Naive thymus-derived CD4-positive, alpha-beta T cell (primary cell): ENCODE measurements at places on chromosomes 2 and 18. TPM values are rescaled to one million over a fixed set of nuclear protein-coding genes. Genes with fewer than 3 reads are reported as not detected.

DNA sequence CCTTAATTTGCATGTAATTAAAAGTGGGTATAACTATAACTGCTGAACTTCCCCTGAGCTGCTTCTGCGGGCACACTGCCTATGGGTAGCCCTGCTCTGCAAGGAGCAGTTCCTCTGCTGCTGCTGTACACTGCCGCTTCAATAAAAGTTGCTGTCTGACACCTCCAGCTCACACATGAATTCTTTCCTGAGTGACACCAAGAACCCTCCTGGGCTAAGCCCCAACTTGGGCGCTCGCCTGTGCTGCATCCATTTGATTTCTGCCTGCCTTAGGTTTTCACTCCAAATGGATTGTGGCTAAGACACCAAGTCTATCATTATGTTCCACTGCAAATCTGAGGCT, 215.7 kb downstream of the ANAPC1 start:
- no peak for DNase-seq

DNA sequence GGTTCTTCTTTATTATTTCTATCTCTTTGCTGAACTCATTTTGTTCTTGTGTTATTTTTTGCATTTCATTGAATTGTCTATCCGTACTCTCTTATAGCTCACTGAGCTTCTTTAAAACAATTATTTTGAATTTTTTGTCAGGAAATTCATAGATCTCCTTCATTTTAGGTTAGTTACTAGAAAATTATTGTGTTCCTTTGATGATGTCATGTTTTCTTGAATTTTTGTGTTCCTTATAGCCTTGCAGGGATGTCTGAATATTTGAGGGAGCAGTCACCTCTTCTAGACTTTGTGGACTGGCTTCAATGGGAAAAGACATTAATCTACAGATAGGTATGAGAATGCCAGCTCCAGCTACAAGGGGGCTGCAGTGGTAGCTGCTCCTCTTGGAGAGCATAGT, 20.7 kb upstream of the OSBPL6 start:
- no peak for DNase-seq

GRCh38 chr2:72457801-72458516, 310.3 kb upstream of the CYP26B1 start:
- DNase-seq, result no peak

GRCh38 chr2:177587371-177587770, 194.8 kb downstream of the AGPS start:
- no peak for DNase-seq

The DNAH6 gene
- 1.7 TPM for polyA plus RNA-seq

DNA sequence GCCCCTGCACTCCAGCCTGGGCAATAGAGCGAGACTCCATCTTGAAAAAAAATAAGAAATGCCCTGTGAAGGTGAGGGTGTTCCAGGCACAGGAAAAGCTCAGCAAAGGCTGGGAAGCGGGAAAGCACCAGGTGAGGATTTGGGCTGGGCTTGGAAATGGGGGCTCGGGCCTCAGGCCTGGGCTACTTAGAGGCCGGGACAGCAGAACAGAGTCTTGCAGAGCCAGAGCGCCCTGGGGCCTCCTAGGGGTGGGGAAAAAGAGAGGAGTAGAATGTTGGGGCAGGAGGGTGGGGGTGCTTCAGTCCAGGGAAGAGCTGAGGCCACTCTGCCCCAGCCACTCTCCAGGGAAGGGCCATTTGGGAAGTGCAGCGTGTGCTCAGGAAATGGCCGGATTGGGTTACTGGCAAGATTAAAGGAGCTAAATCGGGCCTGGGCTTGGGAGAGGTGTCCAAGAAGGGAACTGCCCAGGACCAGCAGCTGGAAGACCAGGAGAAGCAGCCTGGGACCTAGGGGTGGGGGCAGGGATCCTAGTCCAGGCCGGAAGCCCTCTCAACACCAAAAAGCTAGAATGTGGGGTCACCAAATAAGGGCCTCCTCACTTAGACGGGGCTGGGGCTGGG, 13.8 kb upstream of the DES start:
- DNase-seq, result no peak

DNA sequence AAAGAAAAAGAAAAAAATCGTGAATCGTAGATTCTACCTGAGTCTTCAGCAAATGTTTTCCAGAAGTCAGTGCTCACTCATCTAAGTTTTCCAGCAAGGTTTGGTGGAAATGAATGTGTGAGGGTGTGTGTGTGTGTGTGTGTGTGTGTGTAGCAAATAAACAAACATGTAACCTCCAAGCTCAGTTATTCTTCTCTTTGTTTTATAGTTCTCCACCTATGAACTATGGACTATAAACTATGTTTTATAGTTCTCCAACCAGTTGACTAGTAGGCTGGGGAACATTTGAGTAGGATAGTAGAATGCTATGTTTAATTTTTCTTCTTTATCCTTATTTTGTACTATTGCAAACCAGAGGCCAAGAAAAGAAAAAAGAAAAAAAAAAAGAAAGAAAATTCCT, 44.6 kb upstream of the SERPINE2 start:
- DNase-seq, result no peak

The SERPINB13 gene
- polyA plus RNA-seq, result not detected

- DNase-seq, result no peak
Measured at GRCh38 chr2:174054926-174055325, 89.8 kb upstream of the SP3 start.

The RGPD3 gene
- polyA plus RNA-seq, result not detected

The DCDC2C gene
- polyA plus RNA-seq, result not detected

- DNase-seq, result no peak
Measured at GRCh38 chr18:80042785-80043184, 8.6 kb downstream of the RBFA start.

DNA sequence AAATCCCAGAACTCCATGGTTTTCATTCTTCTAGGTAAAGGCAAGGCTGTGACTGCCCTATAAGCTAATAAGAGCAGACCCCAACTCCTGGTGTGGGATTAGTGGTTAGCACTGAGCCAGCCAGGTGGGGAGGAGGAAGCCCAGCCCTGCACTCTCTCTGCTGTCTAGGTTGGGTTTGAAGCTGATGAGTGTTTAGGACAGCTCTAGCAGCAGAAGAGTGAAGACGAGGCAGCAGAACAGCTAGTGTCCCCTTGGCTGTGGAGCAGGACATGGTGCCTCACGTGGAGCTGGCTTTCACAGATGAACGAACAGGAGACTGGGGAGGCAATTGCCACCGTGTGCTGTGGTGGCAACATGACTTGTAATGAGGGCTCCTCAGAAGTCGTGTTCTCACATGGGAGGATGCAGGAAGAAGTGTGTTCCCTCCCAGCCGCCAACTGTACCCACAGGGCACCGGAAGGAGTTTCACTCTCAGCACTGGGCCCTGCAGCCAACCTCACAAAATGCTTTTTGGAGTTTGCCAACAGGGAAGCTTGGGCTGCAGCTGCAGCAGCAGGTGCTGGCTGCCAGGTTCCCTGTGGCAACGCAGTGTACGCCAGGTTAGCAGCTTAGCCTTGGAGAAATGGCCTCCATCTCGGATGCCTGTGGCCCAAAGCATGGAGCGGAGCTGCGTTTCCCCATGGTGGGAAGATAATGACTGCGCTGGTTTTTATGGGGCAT, 328.2 kb downstream of the SETBP1 start:
- no peak for DNase-seq

- DNase-seq, result no peak
Measured at GRCh38 chr18:37470986-37471385, 94.6 kb downstream of the CELF4 start.

DNA sequence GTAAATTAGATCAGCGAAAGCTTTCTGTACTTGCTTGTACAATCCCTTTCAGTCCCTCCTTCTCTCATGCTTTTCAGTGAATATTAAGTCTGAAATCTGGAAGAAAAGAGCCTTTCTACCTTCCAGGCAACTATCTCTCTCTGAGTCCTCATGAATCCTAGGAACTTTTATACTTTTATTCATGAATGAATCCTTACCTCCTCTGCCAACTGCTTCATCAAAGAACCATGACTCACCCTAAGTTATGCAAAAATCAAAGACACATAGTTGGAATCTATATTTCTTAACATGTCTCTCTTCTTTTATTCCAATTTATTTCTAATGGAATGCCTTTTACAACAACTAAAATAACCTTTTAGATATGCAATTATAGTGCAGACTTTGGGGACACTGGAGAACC, 394.2 kb downstream of the CLIP4 start:
- DNase-seq, result no peak

DNA sequence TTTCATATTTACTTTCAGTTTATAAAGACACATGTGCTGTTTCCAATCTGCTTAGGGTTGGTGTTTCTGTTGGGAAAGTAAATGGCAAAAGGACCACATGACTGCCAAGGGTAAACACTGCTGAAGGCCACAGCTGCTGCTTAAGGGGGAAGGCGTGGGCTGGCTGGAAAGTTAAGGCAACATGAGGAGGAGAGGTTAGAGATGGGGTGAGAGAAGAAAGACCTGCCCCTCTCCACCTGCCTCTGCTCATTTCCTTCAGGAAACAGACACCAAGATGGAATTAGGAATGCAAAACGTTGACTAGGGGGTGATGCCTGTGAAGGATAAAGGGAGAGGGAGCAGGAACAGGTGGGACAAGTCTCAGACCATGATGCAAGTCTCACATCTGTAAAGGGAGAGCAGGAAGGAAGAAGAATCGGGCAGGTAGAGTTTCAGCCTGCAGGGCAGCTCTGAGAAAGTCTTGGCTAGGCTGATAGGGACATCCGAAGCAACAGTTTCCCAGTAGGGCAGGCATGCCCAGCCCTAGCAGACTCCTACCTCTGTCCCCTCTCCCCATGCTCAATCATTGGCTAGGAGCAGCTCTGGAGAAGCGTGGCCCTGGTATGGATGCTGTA, 86.0 kb downstream of the CDC42EP3 start:
- no peak for DNase-seq

DNA sequence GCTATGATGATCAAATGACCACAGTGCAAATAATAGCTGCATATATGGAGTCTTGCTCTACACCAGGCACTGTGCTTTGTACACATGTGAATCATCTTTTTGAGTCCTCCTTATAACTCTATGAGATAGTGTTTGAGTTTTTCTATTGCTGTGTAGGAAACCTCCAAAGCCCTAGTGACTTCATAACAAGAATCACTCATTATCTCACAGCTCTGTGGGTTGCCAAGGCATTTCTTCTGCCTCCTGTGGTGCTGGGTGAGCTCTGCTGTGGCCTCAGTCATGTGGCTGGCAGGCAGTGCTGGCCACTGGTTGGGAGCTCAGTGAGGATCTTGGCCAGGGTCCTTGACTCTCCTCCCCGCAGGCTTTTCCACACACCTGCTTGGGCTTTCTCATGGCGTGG, 153.4 kb downstream of the CAPN13 start:
- no peak for DNase-seq

DNA sequence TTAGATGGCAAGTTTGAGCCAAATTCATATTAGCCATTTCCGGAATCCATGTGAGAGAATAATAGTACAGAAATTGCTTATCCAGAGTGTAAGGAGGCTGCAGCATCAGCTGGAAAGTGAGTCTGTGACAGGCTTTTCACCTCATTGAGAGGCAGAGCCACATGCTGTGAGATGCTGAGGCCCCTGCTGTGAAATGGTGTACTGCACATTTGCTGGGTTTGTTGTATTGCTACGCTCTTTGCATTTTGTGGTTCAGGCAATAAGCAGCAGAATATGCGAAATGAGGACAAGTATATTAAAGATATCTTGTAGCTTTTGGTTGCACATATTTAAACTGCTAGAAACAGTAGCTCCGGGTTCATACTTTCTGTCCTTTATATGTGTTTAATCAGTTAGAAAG, 37.0 kb downstream of the NABP1 start:
- no peak for DNase-seq

The NT5DC4 gene
- not detected for polyA plus RNA-seq

- no peak for DNase-seq
Measured at GRCh38 chr2:120878970-120879369, 143.3 kb downstream of the GLI2 start.

The TFCP2L1 gene
- not detected for polyA plus RNA-seq

GRCh38 chr2:141068053-141068682, 1062.6 kb downstream of the LRP1B start:
- DNase-seq, result no peak
